Hepatocyte (in vitro differentiated cells): ENCODE measurements at places on chromosomes 1 and 21.
A peak's percentile ranks its signal among the peaks of the same experiment; 100 is the strongest.

DNA sequence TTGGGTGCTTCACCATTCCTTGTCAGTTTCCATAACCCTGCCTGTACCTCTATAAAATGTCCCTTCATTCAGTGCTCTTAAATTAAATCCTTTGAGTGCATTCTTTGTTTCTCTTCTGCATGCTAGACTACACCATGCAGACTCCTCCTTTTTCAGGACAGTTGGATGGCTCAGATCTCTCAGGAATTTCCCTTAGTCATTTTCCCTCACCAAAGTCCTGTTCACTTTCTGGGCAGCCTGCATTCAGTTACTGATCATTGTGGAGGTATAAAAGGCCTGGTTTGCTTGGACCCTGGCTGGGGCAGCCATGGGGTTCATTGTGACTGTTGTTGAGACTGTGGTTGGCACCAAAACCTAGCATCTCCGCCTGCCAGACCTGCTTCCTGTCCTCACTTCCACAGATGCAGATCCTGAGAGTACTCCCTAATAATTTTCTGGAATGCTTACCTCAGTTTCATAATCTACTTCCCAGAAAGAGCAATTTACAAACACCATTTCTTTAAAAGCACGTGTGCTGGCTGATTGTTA lies 88.4 kb downstream of the PDE4B start:
- no peak for DNase-seq

GRCh38 chr1:76477156-76477555 lies 390.1 kb upstream of the ST6GALNAC5 start:
- no peak for DNase-seq

- DNase-seq = no peak
These were observed 6.8 kb downstream of the MEF2D start for GRCh38 chr1:156493742-156494141.

GRCh38 chr1:226863446-226863845 lies 7.0 kb upstream of the PSEN2 start:
- no peak for DNase-seq

- DNase-seq = no peak
These were observed 42.6 kb downstream of the CCDC18 start for GRCh38 chr1:93223023-93223675.

GRCh38 chr1:211326528-211327345 lies at the start of gene TRAF5:
TSS of gene TRAF5 (plus strand) at chr1:211326833. CDS start at chr1:211353240, 26,407 bp downstream.
- DNase-seq = peak; percentile 77

- DNase-seq = peak; percentile 18
These were observed 111.6 kb upstream of the ZC3H12A start for GRCh38 chr1:37362594-37363385.

GRCh38 chr1:65097076-65097475 lies 50.9 kb upstream of the AK4 start:
- DNase-seq = no peak

DNA sequence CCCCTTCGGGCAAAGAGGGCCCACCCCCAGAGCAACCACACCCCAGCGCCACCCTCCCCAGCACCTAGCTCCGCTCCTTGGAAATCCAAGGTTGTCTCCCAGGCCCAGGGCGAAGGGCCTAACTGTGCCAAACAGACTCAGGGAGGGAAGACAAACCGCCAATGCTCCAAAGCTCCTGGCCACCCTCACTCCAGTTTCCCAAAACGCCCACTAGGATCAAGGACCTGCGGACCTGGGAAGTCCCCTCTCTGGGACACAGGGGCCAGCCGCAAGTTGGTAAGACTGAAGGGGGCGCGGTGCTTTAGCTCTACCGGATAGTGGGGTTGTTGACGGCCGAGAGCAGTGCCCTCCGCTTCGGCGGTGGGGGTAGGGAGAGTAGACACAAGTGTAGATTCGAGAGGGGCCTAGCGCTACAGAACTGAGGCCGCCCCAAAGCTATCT lies 581 bp downstream of the IRF6 start:
- DNase-seq = peak; percentile 72

GRCh38 chr1:205925736-205926135 lies 17.5 kb downstream of the SLC26A9 start:
- DNase-seq = peak; percentile 42

- DNase-seq = no peak
These were observed 44.1 kb downstream of the CD247 start for GRCh38 chr1:167474191-167474641.

DNA sequence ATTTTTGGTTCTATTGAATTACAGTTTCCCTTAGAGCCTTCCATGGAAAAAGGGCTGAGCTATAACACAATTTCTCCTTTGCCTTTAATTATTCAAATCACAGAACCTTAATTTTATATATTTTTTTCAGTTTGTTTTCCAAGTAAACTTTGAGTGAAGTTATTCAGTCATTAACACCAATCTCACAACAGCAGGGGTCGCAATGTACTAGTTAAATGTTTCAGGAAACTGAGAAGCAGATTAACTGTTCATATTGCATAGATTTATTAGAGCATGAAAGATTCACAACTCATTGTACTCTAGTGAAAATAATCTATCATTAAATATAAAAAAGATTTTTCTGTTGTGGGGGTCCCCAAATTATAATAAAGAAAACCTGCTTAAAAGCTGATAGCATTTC lies 64.1 kb downstream of the KIFAP3 start:
- DNase-seq = peak; percentile 59

- peak; percentile 52 for DNase-seq
These were observed 69.9 kb upstream of the DR1 start for GRCh38 chr1:93275634-93276295.

GRCh38 chr1:157829711-157830110 lies 9.8 kb upstream of the FCRL1 start:
- DNase-seq = no peak

- DNase-seq = no peak
These were observed 13.0 kb downstream of the EXOC8 start for GRCh38 chr1:231324660-231325059.

GRCh38 chr1:47675721-47676120 lies 237.9 kb downstream of the FOXD2 start:
- DNase-seq = no peak

DNA sequence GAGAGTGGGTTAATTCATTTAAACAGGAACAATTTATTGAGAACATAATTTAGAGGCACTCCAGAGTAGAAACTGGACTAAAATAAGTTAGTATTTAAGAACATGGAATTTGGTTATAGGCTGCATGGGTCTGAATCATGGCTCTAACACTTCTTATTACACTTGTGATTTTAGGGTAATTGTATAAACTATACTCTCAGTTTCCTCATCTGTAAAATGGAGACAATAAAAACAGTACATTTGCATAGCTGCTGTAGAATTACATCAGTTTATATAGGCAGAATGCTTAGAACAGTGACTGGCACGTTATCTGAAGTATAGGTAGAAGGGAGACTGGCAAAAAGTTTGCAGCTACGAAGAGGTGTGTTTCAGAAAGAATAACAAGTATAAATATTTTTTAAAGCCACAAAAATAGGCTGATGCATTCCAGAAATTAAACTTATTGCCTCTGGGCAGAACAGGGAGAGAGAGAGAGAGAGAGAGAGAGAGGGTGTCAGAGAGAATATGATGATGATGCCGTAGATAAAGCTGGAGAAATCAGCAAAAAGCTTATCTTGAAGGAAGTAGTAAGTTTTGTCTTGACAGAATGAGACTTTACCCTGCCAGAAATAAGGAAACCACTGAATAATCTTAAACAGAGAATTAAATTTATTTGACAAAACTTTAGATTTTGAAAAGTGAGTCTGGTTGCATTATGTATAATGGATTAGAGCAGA lies 8.1 kb upstream of the OR6K3 start:
- DNase-seq = no peak

- DNase-seq = no peak
These were observed 5.5 kb downstream of the LCE1B start for GRCh38 chr1:152817309-152817708.

- DNase-seq = no peak
These were observed 14.7 kb upstream of the TNFRSF8 start for GRCh38 chr1:12048372-12048771.

GRCh38 chr21:38918607-38919346 lies 113.0 kb downstream of the ETS2 start:
- DNase-seq = peak; percentile 40

DNA sequence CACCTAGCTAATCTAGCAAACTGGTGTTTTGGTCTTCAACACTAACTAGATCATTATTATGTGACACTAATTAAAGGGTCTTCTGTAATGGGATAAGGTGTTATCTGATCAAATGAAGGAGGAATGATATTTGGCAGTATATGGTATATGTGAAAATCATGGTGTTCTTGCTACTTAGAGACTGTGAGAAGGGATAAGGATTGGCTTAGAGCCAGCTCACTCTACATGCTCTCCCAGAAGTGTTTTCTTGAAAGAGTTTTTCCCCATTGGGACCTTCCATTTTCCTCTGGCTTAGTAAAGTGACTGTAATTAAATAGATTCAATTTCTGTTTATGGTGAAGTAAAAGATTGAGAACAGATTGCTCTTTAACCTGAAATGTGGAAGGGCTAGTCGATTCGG lies 71.2 kb upstream of the RGL1 start:
- DNase-seq = peak; percentile 33

DNA sequence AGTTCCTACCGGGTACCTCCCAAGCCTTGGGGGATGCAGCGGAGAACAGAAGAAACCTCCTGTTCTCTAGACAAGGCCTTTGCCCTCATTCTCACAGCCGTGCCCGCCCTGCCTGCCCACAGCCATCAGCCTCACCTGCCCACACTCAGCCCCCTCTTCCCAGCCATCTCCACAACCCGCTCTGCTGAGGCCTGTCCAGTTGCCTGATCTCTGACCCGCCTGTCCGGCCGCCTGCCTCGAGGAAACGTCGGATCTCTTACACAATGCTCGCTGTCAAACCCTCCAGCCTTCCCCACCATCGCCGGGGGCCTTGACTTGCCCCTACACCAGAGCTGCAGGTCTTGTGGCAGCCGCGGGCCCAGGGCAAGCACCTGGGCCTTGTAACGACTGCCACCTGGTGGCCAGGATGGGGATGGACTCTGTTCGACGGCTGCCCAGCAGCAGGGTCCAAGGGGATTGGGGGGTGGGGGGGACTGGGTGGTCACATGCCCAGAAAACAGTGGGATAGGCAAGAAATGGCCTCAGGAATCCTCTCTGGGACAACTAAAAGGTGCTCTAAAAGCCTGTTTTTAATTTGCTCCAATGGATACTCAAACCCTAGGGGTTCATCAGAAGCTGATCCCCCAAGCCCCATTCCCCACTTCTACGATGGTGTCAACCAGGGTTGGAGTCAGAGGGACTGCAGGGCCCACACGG lies 31.0 kb downstream of the SLC45A1 start:
- peak; percentile 78 for DNase-seq

DNA sequence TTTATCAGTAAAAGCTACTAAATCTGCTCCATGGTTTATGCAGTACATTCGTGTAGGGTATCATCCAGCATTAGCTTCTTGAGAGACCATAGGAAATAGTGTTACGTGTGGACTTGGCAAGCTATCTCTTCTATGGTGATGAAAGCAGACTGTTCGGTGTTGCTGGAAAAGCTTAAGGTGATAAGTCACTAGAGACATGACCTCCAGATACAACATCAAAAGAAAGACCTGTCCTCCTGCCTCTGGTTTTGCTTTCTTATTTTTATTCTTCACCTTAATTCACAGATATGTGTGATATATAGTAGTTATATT lies 53.5 kb upstream of the S1PR1 start:
- no peak for DNase-seq

DNA sequence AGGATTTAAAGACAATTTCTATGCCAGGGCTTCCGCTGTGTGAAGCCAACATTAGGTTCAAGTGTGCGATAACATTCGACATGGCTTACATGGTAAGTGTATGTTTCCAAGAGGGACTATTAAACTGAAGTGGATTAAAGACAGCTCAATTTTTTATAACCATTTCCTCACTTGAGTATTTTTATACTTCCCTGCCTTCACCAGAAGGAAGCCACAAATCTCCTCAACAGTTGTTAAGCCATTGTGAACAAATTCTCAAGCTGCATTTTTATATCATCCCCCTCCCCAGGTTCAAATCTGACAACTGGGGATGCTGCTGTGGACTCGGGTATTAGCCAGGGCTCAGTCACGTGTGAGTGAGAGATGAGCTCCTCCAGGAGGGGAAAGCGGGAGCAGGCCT lies 116.3 kb downstream of the RHOU start:
- DNase-seq = no peak

DNA sequence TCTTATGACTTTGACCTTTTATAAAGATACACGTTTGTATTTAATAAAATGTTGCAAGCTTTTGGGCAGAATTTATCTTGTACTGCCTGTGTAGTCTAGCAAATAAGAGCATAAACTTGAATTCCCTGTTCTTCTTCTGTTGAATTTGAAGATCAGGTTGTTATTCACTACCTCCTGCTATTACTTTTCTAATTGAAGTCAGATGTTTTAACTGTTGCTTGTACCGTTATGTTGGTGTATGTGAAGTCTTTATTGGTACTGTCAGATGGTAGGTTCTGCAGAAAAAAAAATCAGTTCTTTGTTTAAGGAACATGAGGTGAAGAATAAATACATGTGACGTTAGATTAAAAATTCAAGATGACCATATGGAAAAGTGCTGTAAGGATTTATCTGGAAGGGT lies 69.1 kb downstream of the DYRK1A start:
- DNase-seq = no peak

GRCh38 chr1:6868660-6869380 lies 83.6 kb downstream of the CAMTA1 start:
- DNase-seq = no peak

- peak; percentile 56 for DNase-seq
These were observed 2.9 kb upstream of the CLIC4 start for GRCh38 chr1:24742090-24742938.

- peak; percentile 69 for DNase-seq
These were observed 619 bp downstream of the BCL9 start for GRCh38 chr1:147541672-147542568.

DNA sequence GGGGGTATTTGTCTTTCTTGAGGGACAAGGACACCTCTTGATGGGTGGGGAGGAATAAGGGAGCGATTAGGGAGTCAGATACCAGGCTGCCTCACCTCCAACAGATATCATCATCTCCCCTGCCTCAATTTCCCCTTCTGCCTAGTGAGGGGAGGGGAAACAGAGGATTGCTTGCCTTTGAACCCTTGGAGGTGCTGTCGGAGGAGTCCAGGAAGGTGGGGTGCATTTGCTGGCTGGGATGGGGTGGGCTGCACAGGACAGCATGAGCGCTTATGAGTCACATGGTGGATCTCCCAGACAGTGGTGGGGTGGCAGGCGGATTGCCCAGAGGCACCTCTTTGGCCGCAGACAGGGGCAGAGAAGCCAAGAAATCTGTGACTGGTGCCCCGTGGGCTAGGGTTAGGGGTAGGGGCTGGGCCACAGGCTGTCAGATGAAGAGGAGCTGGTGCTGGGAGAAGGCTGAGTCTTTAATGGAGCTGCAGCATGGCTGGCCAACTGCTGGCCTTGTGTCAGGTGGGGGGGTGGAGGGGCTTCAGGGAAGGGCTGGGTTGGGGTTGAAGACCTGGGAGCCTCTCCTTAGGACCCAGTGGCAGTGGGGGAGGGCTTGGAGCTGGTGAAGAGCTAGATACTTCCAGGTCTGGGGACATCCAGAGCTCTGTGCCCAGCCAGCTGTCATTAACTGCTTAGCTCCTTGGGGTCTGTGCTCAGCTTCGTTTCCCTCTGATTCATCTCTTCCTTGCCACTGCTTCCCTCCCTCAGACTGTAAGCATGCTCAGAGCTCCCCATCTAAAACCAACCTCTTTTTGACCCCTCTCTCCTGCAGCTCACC lies 7.0 kb upstream of the ADORA1 start:
- DNase-seq = no peak

GRCh38 chr1:3924825-3925220 lies 24.8 kb upstream of the C1orf174 start:
- no peak for DNase-seq

GRCh38 chr1:20586953-20587660 lies 1.8 kb upstream of the CDA start:
- no peak for DNase-seq
